ENCODE measurements at places on chromosomes 16 and 17.

- peak; percentile 69 for DNase-seq
These were observed 18.8 kb downstream of the ALOX15B start for GRCh38 chr17:8057691-8058114.

DNA sequence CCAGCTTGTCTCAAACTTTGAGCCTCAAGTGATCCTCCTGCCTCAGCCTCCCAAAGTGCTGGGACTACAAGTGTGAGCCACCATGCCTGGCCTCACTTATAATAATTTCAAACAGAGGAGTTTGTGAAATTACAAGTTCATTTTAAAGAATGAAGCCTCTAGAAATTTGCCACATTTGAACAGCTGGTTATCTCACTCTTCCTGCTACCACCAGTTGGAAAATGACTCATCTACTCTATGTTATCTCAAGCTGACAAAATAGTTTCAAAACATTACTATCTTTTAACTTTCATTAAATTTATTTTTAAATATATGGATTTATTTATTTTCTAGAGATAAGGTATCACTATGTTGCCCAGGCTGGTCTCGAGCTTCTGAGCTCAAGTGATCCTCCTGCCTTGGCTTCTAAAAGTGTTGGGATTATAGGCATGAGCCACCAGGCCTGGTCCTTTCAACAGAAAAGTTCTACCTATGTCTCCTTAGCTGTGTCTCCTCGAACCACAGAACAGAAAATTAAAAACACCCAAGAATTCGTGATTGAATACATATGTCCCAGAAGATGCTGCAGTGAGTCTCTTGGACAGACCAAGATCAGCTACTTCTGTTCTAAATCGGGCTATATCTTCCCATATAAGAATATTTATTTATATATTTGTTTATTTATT lies 47.6 kb downstream of the MYH13 start:
- DNase-seq, result peak; percentile 28

GRCh38 chr17:57135789-57136291 lies 50.8 kb downstream of the AKAP1 start:
- no peak for DNase-seq

DNA sequence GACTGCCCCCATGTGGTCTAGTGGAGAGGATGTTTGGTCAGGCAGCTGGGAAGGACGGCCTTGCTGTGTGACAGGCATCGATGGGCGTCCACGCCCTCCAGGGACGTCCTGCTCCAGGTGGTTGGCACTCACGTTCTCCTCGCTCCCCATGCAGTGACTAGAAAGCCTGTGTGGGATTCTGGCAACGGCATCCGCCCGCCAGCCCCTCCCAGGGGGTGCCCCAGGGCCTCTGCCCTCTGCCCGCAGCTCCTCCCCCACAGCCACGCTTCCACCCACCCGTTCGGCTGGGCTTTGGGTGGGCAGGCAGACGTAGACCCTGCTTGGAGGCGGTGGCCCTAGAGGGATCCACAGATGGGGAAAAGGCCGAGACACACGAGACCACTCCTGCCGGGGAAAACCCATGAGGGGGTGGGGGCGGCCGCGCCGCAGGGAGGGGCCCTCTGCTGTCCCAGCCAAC lies 4.7 kb upstream of the IL17C start:
- no peak for DNase-seq

GRCh38 chr17:44311562-44312181 lies 3.3 kb downstream of the RUNDC3A start:
- no peak for DNase-seq

DNA sequence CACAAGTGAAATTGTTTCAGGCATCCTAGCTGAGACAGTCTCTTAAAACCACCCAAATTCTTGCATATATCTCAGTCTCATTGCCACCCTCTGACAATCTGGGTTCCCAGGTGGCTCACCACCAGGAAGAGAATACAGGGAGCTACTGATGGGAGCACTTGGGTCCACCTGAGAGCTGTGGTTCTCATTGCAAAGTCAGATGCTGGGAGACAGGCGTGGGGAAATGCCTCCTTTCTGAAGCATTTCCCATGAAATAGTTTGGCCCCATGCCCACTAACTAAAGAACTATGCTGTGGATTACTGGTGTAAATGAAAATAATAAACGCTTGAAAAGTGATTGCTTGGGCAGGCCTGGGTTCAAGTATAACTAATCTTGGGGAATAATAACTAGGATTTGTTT lies 70.3 kb downstream of the CMC2 start:
- DNase-seq, result peak; percentile 77

- no peak for DNase-seq
These were observed 128.8 kb upstream of the FOXF1 start for GRCh38 chr16:86381491-86381890.

- peak; percentile 9 for DNase-seq
These were observed 684 bp downstream of the ZFP90 start for GRCh38 chr16:68539711-68540239.

DNA sequence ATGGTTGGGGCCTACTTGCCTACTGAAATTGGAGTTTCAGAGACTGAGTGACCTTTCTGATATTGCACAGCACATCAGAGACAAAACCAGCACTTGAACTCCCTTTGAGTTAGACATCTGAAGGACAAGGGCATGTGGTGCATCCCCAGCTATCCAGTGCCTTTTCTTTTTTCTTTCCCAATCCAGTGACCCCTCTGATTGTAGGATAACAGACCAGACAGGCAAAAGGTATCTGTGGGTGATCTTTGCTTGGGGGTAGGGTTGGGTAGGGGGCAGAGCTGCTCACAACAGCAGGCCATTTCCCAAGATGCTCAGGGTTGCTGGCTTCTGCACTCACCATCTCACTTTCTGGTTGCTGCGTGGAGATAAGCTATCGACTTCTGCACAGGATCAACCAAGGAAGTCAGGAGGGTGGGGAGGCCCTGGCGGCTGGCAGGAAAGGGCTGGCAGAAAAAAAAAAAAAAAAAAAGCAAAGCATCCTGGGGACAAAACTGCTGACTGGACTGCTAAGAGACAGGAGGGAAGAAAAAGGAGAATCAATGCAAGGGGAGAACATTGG lies 42.2 kb downstream of the HOXB1 start:
- DNase-seq, result no peak

GRCh38 chr16:51562891-51563290 lies 411.8 kb upstream of the SALL1 start:
- DNase-seq, result no peak

All from fibroblast of skin of abdomen (primary cell).